ENCODE measurements at places on chromosomes 2 and 18. TPM values are rescaled to one million over a fixed set of nuclear protein-coding genes. Genes with fewer than 3 reads are reported as not detected.

The MCEE gene
- 18.2 TPM for total RNA-seq

The MFSD6 gene
- 7.1 TPM for total RNA-seq

The PCARE gene
- total RNA-seq: not detected

The MATN3 gene
- total RNA-seq: 12.8 TPM

The LIMS2 gene
- 51.0 TPM for total RNA-seq

The IL36RN gene
- total RNA-seq: not detected

The FRZB gene
- 47.3 TPM for total RNA-seq

The DCDC2C gene
- total RNA-seq: not detected

The MYOM1 gene
- total RNA-seq: 0.46 TPM

DNA sequence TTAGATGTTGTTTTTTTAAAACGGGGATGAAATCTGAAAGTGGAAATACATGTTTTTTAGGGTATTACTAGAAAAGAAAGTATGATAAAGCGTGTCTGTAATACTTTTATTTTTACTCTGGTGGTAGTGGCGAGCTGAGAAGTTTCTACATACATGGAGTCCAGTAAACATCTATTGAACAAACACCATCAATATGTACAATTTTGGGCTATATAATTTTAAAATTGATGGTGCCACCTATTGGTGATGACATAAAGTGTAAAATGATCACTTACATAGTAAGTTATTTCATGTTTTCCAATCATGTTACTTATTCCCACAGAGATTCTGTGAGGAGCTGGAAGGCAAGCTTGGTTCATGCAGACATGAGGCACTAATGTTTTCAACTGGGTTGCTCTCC is 31.5 kb upstream of the NFE2L2 start:
- no peak for DNase-seq

- no peak for DNase-seq
Observed at GRCh38 chr2:134564549-134564948, 154.3 kb downstream of the TMEM163 start.

- no peak for DNase-seq
Observed at GRCh38 chr2:190325588-190325987, 6.0 kb upstream of the HIBCH start.

DNA sequence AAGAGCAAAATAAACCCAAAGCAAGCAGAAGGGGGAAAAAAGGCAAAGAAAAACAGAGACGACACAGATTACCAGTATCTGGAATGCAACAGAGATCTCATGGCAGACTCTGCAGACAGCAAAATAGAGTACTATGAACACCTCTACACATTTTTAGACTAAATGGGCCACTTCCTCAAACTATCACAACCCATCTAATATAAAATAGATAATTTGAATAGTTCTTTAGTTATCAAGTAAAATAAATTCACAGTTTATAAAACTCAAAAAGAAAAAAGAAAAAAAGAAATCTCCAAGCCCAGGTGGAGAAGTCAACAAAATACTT is 16.6 kb downstream of the SESTD1 start:
- no peak for DNase-seq

DNA sequence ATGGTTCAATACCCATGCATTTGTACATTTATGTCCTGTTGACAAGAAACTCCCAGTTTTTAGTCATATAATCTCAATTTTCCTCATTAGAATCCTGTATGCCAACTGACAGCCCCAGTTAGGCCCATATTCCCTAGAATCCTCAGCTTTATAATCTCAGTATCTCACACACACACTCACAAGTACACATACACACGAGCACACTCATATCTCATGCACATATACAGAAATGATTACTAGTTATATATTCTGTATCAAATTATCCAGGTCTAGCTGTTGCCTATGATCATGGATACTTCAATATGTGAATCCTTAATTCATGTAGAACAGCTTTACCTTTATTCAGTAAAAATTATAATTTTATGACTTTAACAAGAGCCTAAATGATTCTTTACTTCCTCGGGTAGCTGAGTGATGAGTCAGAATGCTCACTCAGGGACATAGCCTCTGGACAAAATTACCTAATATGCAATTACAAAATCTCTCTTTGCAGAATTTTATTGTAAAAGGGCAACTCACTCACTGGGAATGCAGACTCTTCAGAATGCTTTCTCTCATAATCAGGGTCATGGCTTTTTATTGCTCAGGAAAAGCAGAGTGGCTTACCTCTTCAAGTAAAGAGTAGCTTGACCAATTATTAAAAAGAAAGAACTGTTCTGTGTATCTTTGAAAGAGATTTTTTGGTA is 193.6 kb upstream of the PIK3C3 start:
- DNase-seq: no peak

GRCh38 chr2:23283653-23284052 is 101.3 kb upstream of the KLHL29 start:
- DNase-seq: no peak

GRCh38 chr2:203637471-203638167 is 68.8 kb upstream of the CD28 start:
- DNase-seq: no peak

GRCh38 chr2:71181316-71181715 is 45.6 kb downstream of the PAIP2B start:
- DNase-seq: no peak

GRCh38 chr18:12645751-12646203 is 12.1 kb downstream of the SPIRE1 start:
- DNase-seq: no peak

DNA sequence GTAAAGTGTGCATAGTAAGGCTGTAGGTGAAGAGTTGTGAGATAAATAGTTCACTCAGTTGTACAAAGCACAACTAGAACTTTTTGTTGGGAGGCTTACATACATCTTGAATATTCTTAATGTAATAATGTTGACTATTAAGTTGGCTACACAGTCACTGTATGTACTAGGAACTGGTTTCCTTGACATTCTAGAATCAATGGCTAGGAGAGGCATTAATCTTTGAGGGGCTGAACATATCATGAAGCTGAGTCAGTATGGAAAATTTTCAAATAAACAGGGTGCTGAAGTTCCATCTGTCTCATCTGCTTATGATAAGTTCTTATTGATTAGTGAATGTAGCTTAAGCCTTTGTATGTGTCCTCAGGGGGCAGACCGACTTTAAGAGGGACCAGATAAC is 23.4 kb downstream of the METTL21A start:
- DNase-seq: no peak

GRCh38 chr2:47141520-47141919 is 13.6 kb downstream of the STPG4 start:
- DNase-seq: no peak

- DNase-seq: no peak
Observed at GRCh38 chr2:169361706-169362117, 622 bp downstream of the LRP2 start.

- no peak for DNase-seq
Observed at GRCh38 chr2:88746929-88747490, 55.5 kb downstream of the RPIA start.

GRCh38 chr2:131408207-131408606 is 44.2 kb upstream of the RAB6D start:
- DNase-seq: no peak

DNA sequence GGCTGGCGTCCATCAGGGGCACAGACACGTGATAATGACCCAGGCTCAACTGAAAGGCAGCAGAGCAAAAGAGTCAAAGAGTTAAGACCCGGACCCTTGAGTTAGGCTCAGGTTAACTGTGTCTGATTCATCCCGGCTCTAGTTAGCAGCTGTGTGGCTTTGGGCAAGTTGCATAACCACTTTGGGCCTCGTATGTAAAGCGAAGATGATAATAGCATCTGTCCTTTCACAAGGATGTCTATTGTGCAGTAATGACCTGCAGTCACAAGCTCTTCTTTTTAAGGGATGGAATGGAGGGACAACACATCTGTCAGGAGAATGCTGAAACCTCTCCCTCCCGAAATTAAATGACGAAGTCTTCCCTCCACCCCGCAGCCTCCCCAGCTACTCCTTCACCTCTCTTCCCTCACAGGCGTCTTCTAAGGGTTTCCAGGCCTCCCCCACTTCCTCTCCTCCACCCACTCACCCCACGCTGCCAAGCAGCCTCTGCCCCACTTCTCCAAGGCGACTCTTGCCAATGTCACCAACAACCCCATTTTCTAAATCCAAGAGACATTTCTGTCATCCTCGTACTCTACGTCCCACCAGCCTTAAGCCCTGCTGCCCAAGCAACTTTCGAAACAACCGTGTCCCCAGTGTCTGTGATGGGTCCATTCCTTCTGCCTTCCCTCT is 135.1 kb upstream of the ID2 start:
- DNase-seq: no peak

DNA sequence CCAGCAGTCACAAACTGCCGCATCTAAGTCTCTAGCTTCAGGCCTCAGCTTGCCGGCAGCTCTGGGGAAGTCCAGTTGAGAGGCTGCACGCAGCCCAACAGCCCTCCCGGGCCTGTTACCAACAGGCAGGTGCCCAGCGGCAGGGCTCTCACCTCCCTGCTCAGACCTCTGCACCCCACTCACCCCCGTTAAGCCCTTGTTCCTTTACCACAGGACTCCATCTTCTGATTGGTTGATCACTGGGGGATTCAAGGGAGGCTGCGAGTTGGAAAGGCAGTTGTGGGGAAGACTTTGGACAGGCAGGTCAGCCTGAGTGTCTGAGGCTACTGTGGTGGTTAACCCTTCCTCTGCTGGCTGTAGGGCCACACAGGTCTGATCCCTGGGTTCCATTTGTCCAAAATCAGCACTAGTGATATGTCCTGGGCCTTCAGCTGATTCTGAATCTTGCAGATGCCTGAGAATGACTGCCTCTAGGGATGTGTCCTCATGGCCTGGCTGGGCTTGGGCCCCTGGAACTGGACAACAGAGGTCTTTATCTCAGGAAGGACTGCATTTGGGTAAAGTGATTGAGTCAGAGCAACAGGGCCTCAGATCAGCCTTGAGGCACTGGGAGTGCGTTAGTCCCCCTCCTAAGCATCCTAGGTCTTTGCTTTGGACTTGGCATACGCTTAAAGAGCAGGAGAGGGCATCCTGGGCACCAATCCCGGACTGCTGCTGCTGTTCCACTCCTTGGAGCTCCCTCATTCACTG is 88.4 kb downstream of the APOB start:
- DNase-seq: no peak

DNA sequence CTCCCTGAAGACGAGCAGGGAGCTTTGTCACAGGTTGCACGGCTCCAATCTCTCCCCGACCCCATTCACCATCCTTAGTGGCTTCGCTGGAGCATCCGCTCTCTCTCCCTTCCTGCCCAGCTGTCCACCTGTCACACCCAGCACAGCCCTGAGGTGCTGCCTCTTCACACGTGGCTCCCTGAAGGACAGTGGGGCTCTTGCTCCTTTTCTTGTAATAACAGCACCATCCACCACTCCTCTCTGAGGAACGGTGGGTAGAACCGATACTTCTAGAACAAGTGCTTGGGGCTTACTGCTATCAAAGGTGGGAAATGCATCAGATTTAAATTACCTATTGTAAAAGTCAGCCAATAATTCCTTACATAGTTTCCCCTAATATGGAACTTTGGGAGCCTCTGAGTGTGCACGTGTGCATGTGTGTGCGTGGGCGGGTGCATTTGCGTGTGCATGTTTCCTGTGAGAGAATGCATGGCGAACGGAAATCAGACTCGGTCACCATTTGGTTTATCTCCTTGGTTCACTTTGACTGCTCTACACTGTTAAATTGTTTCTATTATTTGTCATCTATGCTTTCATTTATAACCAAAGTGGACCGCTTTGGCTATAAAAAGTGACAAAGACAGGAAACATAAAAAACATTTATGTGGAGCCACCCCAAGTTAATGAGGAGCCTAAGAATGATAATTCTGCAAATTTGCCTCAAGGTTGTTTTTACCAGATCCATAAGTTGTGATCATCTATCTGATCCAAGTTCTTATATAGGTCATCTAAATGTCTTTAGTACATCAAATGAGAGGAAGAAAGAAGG is 39.1 kb downstream of the KLHL29 start:
- no peak for DNase-seq

DNA sequence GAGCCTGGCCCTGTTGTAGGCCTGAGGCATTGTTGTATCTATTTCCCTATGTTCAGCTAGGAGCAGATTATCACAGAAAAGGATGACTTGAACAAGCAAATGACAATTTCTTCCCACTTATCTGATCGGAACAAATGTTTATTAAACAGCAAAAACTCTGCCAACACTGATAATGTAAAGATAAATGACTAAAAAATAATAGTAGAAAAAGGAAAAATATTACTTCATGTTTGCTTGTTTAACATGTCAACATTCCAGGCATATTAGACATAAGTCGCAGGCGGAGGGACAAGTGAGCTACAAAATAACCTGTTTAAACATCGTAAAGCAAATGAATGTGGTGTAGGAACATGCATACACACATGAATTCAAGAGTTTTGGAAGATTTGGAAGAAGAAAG is 257.9 kb downstream of the TMX3 start:
- DNase-seq: no peak

DNA sequence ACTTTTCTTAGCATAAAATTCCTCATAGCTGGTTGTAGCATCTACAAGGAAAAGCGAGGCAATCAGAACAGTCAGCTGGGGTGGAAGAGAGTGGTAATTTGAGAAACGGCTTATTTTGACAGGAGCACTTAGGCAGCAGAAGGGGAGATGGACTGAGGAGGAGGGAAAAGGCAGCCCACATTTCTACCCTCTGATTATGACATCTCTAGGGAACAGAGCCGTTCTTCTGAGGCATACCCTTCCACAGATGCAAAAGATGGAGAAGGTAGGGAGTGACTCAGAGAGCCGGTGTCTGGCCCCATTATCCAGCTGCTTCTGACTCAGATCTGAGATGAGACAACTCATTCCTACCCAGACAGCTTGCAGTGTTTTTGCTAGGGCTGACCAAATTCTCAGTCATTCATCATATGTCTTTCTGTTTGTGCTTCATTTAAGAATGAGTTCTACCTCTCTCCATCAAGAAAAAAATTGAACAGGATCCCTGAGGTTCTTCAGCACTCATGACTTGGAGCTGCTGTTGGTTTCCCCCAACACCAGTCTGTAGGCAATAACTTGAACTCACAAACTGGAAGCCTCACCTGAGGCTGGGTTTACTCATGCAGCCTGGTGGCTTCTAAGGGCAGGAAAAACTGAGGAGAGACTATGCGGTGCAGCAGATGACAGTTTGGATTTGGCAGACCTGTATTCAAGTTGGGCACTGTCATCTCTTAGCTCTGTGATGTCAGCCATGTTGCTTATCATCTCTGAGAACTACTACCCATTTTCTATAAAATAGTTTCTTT is 15.9 kb upstream of the SEC11C start:
- DNase-seq: no peak

DNA sequence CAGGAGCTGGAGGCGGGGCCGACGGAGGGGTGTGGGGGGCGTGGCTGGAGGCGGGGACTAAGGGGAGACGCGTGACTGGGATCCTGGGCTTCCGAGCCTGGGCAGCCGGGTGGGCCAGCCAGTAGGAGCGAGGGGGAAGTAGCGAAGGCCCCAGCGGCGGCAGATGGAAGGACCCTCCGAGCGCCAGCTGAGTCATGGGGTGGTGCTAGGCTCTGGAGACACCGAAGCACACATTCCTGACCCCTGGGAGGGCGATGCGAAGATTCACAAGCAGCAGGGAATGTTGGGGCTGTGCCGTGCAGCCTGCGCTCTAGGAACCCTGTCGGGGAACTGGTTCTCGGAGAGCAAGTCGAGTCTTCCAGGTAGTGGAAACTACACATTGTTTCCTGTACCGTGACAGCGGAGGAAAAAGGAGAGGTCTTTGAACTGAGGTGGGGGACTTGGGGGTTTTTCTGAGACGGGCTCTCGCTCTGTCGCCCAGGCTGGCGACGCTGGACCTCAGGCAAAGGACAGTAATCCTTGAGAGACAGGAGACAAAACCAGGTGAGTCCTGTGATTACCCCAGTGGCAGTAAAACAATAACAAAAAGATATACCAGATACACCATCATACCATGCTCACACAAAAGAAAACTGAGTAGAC is 650 bp upstream of the AFG3L2 start:
- DNase-seq: no peak

GRCh38 chr18:29730073-29730472 is 1312.5 kb downstream of the DSC3 start:
- no peak for DNase-seq

- DNase-seq: no peak
Observed at GRCh38 chr2:168188002-168188401, 59.4 kb downstream of the STK39 start.

All from osteocyte (in vitro differentiated cells).